Stimulated activated CD4-positive, alpha-beta T cell treated with anti-CD3 and anti-CD28 coated beads, Interleukin-1b, Interleukin-23, amount 100 ng/mL, for 1 hour (primary cell): ENCODE measurements at places on chromosomes 3 and 15.

DNA sequence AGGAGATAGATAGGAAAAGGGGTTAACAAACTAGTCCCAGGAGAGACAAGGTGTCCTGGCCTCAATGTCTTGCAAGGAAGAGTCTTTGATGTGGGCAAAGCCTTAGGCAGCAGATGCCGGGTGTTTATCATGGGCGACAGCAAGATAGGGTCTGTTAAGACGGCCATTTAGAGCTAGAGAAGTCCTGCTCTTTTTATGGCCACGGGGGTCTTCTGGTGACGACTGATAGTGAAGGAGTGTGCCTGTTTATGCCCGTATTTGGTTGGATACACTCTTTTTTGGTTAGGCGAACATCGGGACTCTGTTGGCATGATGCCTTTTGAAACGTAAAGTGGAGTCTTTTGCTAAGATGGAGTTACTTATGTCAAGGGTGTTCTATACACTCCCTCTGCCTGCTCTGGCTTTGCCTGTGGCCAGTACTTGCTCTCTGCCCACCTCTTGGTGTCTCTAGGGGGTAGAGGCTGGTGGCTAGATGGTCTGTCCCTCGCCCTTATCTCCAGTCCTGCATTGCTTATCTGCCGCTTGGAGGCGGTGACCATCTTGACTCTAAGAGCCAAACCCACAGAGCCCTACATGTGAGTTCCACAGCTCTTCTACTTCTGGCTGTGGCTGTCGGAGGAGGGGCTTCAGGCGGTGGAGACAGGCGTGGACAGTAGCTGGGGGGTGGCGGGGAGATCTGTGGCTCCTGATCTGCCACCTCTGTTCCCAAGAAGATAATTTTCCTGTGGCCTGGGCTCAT, 55.8 kb upstream of the ZBTB38 start:
- no peak for DNase-seq

DNA sequence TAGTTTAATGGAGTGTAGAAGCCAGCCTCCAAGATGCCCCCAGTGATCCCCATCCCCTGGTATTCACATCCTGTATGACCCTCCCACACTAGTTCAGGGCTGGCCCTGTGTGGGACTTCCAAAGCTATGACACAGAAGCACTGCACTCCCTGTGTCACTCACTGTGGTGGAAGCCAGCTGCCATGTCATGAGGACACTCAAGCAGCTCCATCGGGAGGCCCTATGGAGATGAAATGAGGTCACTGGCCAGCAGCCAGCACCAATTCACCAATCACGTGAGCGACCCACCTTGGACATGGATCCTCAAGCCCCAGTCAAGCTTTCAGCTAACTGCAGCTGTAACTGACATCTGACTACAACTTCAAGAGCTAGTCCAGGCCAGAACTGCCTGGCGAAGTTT, 3.9 kb upstream of the ACAN start:
- no peak for DNase-seq

GRCh38 chr15:38991126-38991525, 426.5 kb upstream of the RASGRP1 start:
- no peak for DNase-seq

DNA sequence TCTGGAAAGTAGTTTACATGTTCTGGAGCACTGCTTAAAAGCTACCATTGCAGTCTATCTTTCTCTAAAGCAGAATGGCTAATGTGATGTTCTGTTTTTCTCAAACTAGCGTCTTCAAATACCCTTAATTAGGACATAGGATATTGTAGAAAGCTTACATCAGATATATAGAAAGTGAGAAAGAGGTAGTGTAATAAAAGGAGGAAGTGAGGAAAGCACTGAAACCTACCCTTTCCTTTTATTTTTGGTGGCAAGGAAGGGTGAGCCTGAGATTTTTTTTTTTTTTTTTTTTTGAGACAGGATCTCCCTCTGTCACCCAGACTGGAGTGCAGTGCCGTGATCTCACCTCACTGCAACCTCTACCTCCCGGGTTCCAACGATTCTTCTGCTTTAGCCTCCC, 9.4 kb downstream of the SENP2 start:
- no peak for DNase-seq

DNA sequence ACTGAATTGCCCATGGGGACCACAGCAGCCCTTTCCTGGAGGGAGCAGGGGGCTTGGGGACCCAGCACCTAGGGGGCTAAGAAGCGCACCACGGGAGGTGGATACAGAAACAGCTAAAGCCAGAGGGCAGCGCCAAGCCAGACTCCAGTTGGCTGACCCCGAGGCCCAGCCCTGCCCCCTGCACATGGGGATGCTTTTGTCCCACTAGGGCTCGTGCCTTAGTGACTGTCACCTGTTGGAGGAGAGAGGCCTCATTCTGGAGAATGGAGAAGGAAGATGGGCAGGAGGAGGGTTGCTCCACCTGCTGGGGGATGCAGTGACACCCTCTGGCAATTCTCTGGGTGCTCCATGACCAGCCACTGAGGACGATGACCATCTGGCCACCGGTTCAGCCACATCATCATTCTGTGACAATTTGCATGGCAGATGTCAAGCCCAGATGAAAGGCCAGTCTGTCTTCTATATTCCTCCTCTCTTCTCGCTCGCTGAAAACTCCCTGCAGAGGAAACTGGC, 167.8 kb upstream of the TLE3 start:
- DNase-seq: no peak

- DNase-seq: no peak
Measured at GRCh38 chr3:37279856-37280255, 105.5 kb upstream of the LRRFIP2 start.

GRCh38 chr3:128416578-128417211, 50.0 kb downstream of the DNAJB8 start:
- no peak for DNase-seq

DNA sequence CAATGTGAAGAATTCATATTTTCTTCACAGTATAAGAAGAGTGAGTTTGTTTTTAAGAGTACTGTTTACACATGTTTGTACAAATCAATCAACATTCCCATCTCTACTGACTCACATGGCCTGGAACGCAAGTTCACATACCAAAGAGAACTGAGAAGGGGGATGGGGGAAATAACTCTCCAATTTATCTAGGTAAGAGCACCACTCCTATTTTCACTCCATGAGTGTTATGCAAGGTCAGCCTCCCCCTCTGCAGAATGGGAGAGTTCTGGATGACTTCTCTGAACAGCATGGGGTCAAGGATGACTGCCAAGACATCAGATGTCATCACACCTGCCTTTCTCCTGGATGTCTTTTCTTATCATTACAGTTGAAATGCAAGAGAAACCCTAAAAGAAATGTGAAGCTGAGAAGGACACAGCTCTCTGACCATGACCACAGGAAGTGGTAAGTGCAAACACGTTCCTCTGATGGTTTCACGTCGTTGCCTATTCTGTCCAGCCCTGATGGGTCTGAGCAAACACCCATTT, 95.2 kb downstream of the SEMA6D start:
- DNase-seq: no peak

DNA sequence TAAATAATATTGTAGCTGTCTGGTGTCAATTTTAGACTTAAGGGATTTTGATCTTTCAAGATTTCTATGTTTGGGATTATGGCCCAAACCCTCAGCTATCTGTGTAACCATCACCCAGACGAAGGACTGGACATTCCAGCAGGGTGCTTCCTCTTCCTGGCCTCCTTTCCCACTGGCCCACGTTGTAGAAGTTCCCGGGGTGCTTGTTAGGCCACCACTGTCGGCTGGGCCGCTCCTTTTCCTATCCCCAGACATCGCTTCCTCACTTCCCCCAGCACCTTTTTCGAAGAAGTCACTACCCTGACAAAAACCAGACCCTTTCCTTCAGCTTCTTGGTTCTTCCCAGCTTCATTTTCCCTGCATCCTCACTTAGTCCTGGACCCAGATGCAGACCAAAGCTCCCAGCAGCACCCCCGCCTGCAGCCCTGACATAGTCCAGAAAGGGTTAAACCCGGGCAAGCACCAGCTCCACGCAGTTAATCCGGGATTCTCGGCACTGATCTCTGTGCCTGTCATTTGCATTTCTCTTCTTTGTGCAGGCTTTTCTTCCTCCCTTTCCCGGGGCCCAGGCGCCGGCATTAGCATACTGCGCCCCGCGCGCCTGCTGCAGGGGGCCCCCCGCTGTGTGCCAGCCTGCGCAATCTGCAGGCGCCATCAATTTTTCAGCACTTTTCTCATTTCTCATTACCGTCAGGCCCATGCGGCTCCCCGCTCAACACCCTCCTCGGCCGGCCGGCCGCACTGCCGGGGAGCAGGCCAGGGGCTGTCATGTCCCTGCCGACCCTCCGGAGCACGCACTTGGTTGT, 90.6 kb downstream of the ZNF621 start:
- no peak for DNase-seq

GRCh38 chr3:100040451-100041225, 73.7 kb downstream of the FILIP1L start:
- no peak for DNase-seq

DNA sequence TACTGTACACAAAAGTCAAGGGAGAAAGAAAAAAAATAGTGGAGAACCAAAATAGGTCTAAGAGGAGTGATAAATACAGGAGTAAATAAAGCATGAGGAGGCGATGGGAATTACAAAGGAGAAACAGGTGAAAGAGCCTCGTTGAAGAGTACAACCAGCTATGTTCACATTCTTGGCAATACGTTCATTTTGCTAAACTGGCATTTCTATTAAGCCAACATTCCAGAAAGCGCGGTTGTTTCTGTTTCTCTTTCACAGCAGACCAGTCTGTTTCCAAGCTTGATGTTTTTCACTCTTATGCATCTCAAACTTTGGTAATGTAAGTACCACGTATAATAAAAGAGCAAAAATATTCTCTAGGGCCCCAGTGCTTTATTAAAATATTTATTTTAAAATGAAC, 74.5 kb downstream of the NSUN3 start:
- DNase-seq: no peak

- DNase-seq: no peak
Measured at GRCh38 chr3:144363856-144364255, 392.2 kb downstream of the DIPK2A start.

- DNase-seq: no peak
Measured at GRCh38 chr3:148223266-148223665, 474.4 kb upstream of the AGTR1 start.

- no peak for DNase-seq
Measured at GRCh38 chr15:96087180-96087884, 243.2 kb upstream of the NR2F2 start.

DNA sequence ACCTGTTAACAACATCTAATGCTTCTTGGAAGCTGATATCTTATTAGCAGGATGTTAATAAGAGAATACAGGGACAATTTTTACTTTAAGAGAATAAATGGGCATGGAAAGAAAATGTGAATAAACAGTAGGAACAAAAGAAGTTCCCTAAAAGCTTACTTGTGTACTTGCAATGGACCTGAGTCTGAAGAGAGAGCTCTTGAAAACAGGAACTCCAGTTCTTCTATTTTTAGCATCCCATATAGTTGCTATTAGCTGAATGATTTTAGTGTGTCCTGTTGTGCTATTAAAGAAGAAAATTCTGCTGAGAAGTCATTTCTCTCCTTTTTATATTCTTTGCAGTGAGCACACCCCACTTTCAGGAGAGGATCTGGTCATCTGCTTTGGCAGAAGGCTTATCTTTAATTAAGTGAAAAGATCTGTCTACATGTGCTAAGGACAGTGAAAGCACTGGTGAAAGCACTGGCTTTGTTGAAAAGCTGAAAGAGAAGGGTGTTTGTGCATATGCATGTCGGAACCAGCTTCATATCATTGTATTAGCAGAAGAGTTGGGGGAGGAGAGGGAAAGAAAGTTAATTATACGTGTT, 1.4 kb upstream of the ST3GAL6 start:
- no peak for DNase-seq

- no peak for DNase-seq
Measured at GRCh38 chr3:194405766-194406165, 6.7 kb upstream of the GP5 start.

DNA sequence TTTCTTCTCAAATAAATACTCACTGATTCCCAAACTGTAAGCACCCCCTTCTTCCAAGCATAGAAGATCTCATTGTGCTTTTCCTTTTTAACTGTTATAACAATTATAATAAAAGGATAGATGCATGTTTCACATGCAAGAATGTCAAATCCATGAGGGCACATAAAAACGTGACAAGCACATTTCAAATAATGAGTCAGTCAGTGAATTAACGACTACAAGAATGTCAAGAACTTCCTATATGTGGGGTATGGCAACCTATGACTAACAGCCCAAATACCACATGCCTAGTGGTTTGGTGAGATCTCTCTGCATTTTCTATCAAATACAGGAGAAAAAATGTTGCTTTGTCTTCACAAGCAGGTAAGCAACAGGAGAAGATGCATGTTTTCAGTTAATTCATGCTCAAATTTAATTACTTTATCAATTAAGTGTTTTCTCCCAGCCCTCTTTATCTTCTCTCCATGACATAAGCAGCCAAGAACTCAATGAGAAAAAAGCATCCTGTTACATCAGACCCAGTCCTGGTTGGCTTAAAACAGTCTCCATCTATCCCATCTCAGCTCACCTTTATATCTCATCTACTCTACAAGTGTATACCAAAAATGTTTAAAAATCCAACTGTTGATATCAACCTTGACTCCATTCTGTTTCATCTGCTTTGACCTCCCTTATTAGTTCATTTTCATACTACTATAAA, 181.5 kb upstream of the LMCD1 start:
- no peak for DNase-seq

- no peak for DNase-seq
Measured at GRCh38 chr15:91291673-91292072, 191.6 kb downstream of the SV2B start.

- no peak for DNase-seq
Measured at GRCh38 chr15:61301701-61302100, 72.6 kb upstream of the RORA start.

- DNase-seq: no peak
Measured at GRCh38 chr3:46892285-46893145, 15.0 kb downstream of the PTH1R start.

DNA sequence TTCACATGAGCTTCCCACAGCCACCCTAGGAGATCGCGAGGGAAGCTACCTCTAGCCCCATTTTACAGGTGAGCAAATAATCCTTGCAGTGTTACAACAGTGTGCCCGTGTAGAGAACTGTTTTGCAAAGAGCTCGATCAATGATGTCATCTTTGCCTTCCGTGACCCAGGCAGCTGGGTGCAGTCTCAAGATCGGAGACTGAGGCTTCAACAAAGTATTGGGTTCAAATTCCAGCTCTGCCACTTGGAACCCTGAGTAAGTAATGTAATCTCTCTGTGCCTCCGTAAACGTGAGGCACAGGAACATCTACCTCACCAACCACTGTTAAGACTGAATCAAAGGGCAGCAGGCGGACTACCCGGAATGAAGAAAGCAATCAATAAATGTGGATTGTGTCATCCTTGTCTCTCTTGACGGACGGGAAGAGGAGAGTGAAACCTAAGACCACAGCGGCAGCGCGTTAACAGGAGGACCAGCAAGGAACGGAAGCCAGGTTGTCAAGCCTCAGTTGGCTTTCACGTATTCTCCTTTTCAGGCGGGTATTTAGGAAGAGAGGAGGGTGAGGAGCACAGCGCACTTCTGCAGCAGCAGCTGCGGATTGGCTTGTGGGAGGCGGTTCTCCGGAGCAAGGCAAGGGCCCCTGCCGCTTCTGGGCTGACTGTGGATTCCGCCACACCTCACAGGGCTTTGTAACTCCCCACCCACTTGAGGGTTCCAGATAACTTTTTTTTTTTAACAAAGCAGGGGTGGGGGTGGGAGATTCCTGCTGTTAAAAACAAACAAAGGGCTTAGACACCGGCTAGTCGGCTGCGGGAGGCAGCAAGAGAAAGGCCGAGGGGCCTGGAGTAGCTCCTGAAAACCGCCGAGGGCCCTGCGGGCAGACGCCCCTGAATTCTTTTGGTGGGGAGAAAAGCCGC, 1.5 kb upstream of the SMAD3 start:
- DNase-seq: no peak
